ENCODE measurements at places on chromosomes 5 and 9.

GRCh38 chr5:31937226-31937625, 236.9 kb downstream of the GOLPH3 start:
- no peak for DNase-seq

DNA sequence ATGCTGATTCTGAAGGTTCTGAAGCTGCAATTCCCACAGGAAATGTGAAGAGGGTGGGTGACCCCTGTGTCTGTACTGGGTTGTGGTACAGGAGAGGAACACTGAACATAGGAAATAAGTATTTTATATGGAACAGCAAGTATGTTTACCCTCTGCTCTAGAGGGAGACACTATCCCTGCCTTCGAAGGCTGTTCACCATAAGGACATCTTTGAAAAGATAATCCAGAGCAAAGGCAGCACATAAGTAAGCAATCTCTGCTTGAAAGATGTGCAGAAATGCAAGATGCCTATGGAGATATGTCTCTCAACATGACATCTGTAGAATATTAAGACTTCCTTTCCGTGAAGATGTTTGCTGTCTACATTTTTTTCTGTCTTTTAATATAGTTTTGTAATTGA, 184.4 kb upstream of the EFNA5 start:
- DNase-seq = no peak

DNA sequence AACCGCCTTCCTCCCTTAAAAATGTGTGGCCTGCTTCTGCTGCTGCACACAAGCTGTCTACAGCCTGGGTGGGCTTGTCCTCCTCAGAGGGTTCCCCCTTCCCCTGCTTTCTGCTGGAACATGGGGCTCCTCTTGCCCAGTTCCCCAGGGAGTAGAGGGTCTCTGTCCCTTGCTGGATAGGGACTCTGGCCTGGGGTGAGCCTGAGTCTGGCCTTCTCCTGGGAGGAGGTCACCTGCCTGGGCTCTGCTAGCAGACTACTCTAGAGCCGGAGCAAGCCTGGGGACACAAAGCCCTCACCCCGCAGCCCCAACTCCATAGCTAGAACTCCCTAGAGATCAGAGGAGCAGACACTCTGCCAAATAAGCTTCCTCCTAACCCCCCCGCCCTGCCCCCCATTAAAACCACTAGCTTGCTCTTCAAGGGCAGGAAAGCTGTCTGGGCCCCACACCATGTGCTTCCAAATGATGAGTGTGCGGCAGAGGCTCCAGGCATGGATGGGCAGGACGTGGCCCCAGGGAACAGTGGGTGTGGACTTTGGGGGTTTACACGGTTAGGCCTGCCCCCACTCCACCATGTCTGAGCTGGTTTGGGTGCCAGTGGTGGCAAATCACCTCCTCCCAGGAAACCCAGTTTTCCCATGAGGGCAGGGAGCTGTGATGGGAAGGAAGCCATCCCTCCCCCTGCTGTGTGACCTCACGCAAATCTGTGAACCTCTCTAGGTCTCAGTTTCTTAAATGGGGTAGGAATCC, 10.0 kb downstream of the TCF7 start:
- DNase-seq = peak; percentile 38

DNA sequence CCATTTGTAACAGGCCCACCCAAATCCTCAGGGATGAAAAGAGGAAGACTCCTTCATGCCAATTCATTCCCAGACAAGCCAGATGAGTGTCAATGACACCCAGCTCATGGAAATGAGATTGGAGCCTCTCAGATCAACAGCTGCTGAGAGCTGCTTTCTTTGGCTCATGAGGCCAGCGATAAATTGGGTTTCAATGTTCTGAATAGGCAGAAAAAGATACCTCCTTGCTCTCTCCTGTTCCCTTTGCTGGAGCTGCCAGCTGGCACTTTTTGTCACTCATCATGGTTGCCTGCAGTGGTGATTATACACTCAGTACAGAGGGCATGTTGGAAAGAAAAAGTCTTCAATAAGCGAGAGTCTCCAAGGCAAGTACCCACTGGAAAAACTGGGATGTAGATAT, 47.1 kb downstream of the SH3RF2 start:
- DNase-seq = no peak

DNA sequence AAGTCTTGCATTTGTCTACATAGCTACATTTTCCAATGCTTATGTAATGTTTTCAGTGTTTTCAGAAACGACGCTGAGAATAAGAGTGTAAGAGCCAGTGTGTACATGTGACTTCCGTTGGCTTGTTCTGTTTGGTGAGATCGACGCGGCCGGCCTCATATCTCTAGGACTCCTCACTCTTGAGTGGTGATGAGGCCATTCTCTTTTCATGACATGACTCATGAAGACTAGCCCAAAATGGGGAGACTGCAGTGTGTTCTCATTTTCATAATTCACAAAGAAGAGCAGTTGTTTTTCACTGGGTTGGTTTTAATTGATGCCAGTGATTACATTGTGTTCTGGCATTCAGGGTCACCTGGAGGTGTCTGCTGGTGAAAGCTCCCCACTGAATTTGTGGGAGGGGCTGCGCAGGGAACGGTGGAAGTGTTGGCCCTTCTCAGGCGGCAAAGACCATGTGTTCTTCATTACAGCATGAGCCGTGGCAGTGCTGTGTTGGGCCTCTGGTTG, 131.5 kb upstream of the OTULINL start:
- no peak for DNase-seq

DNA sequence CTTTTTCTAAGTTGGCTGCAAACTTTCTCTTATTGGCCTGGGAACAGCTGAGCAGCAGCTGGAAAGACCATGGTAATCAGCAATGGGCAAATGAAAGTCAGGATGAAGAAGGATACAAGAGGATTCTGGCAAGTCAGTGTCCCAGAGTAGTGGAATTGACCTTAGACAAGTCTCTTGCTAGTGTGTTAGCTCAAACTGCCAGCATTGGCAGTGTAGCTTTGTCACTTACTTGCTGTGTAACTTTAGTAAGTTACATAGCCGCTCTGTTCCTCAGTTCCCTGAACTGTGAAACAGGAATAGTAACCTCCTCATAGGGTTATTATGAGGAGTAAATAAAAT, 3.6 kb downstream of the ALDH1A1 start:
- no peak for DNase-seq

GRCh38 chr9:120412425-120412951, 167.5 kb downstream of the CDK5RAP2 start:
- DNase-seq = no peak

GRCh38 chr5:2914981-2915484, 163.6 kb upstream of the IRX2 start:
- DNase-seq = no peak

DNA sequence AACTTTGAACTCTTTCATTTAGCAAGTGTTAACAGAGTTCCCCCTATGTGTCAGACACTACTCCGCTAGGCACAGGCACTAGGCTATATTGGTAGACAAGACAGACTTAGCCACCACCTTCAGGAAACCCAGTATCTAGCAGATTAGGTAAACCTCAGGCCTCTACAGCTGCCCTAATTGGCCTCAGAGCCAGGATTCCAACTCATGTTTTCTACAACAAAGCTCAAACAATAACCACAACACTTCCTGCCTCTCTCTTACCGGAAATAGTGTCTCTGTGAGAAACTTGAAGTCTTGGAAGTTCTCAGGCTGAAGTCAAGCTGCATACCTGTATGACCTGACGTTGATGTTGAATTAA, 116.6 kb upstream of the SLC44A1 start:
- peak; percentile 69 for DNase-seq

GRCh38 chr5:178483620-178484019, 106.6 kb downstream of the COL23A1 start:
- DNase-seq = peak; percentile 76

DNA sequence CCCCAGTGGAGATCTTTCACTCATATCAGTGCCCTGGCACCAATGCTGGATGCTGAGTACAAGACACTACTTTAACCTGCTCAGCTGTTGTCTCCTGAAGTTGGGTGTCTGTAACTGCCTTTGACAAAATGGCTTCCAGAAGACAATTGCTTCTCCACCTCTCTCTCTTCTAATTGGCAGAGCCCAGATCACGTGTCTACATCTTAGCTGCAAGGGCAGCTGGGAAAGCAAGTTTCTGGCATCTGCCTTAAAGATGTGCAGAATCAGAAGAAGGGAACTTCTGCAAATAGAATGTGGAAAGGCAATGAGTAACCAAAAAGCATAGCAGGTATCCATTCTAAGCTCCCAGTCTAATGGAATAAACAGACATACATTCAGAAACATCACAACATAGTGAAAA, 81.1 kb downstream of the PDZD2 start:
- DNase-seq = no peak

GRCh38 chr9:137227054-137227852, at the start of gene RNF224:
RNF224 (plus strand) TSS chr9:137227502; CDS start chr9:137228336, 834 bp downstream.
- DNase-seq = peak; percentile 80

- DNase-seq = no peak
Observed at GRCh38 chr9:98207606-98208005, 15.2 kb upstream of the CORO2A start.

GRCh38 chr9:95463148-95464060, 53.4 kb downstream of the PTCH1 start:
- no peak for DNase-seq

GRCh38 chr9:35923927-35924763, 14.9 kb downstream of the SPAAR start:
- no peak for DNase-seq

GRCh38 chr5:67195406-67196275, 958 bp downstream of the CD180 start:
- no peak for DNase-seq

DNA sequence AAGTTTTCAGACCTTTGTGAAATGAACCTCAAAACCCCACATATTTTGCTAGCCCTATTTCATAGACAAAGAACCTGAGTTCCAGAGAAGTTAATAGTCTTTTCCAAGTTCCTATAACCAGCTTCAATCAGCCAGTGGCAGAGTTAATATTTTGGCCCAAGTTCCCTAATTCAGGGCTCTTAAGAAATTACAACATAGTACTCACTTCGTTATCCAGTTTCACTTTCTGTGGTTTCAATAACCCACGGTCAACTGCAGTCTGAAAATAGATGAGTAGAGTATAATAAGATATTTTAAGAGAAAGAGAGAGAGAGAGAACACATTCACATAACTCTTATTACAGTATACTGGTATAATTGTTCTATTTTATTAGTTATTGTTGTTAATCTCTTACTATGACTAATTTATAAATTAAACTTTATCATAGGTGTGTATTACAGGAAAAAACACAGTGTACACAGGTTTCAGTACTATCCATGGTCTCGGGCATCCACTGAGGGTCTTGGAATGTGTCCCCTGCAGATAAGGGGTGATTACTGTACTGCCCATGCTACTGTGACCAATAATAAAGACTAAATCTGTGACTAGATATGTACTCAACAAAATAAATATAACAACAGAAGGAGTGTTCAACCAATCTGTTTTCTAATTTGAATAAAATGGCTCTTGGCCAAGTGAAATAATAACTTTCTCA, 9.3 kb upstream of the MYOT start:
- no peak for DNase-seq

DNA sequence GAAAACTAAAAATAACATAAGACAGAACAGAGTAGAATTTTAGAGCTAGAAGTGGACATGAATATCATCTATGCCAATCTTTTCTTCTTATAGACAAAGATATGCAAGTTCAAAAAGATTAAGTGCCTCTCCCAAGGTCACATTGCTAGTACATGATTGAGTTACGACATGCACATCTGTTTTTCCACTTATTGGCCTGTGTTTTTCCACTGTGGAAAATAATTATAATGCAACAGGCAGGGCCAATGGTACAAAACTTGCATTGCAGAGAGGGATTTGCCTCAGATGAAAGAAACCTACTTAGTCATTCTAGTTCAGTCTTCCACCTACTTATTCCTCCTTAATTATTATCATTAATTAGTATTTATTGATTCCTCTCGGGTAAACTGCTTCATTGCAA, 407.8 kb upstream of the SGCD start:
- no peak for DNase-seq

DNA sequence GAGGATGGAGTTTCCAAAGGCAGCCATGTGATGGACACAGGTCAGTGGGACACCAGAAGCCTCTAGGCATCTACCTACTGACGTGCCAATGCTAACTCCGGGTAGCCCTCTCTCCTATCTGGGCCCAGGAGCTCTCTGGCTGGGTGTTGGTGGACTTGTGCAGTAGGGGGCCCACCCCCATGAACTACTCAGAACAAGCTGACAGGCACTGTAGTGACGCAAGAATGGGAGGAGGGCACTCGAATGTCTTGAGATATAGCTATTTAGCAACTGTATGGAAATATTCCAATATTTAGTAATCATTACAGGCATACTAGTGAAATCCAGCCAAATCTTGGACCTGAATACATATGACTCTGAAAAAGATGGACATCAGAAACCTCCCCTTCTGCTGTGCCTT, 5.7 kb upstream of the DOCK2 start:
- DNase-seq = no peak

DNA sequence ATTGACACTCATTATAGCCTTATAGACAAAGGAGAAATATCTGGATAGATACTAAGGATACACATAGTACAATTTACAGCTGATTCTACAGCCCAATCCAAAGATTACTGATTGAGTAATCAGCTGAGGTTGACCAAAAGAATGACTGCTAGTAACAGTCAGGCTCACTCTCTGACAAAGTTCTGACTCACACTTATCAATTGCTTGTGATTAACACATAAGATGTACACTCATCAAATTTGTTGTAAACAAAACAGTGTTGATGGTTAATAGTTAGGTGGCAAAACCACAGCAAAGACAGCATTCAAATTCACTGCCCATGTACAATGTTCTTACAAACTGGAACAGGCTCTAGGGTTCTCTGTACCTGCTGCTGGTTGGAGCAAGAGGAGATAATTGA, 422.7 kb downstream of the TLE1 start:
- no peak for DNase-seq

DNA sequence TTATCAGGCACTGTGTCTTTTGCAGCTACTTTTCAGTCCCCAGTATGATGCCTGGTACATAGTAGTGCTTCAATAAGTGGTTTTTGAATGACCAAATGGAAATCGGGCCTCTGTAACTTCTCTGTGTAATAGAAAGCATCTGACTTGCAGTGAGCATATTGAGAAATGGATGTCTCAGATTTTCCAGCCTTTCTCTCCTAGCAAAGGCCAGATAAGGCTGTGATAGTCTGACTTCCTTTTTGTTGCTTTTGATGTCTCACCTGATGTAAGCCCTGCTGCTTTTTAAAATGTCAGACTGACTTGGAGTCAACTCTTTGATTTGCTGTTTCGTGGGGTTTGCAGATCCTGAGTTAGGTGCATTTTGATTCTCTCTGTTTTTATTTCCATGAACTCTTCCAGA, 590.0 kb upstream of the ZNF608 start:
- no peak for DNase-seq

DNA sequence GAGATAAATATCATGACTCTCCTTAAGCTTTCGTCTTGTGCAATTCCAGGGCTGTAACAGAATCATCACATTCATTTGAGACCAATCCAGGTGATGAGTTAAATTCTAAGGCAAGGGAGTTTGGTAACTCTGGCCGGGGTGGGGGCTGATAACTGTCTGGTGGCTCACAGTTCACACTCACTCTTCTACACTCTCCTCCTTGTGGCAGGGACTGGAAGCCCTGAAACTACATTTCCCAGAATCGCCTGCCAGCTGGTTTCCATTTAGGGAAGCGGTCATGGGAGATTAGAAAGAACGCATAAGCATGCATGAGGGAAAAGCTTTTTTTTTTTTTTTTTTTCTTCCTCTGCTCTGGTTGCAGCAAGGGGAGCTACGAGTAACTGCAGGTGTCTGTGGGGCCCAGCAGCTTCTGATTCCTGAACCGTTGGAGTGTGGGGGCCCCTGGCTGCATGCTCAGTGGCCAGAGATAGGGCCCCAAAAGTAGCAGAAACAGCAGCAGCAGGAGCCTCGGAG, 154.8 kb upstream of the TBC1D2 start:
- no peak for DNase-seq
